ENCODE measurements at places on chromosomes 6 and 20.

DNA sequence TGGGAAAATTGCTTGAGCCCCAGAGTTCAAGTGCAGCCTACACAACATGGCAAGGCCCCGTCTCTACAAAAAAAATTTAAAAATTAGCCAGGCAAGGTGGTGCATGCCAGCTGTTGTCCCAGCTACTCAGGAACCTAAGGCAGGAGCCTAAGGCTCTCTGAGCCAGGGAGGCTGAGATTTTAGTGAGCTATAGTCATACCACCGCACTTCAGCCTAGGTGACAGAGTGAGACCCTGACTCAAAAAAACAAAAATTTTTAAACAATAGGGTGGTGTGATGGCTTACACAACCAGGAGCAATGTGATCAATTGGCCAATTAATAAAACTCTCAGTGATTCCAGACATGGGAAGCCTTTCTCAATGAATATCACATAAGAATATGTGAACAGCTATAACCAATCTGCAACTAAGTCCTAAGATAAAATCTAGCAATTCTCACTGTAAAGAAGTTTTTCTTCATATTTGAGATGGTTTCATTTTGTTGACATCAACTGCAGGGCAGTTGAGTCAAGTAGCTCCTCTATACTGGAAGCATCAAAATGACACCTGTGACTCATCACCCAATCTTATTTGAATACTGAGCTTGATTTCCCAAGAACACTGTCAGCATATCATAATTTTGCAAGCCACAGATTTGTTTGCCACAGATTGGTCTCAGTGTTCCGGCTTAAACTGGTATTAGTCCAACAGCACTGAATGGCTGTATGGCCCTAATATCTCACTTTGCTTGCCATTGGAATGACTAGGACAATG lies 169.0 kb upstream of the GJE1 start:
- H3K27me3 ChIP-seq = no peaks in the 10 kb centered on the region
- no peak for DNase-seq
- no peak overlapping the region for H3K27ac ChIP-seq

DNA sequence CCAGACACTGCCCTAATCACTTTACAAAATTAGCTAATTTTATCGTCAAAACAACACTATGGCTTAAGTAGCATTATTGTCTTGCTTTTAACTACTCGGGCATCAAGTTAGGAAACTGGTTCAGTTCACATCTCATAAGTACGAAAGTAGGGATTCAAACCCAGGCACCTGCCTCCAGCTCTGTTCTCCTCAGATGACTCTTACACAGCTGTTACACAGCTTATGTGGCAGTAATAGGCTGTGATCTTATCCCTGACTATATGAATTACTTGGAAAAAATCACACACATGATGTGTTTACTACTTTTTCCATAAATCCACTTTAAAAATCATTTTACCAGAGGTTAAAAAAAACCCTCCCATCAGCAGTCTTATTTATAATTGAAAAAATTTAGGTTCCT lies 389.2 kb upstream of the FLRT3 start:
- no peaks in the 10 kb centered on the region for H3K27me3 ChIP-seq
- no peaks in the 10 kb centered on the region for H3K4me1 ChIP-seq

DNA sequence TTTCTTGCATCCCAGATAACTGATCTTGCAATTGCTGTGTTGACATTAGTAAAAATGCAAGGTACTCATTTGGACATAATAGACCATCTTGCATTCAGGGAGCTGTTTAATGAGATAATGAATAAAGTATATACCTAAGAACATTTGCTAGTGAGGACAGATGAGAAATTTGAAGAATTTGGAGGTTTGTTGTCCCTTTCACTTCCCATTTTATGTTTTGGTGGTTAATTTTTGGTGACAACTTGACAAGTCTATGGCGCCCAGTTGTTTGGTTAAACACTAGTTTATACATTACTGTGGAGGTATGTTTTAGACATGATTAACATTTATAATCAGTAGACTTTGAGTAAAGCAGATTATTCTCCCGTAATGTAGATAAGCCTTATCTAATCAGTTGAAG lies 300.2 kb upstream of the SYNCRIP start:
- no peaks in the 10 kb centered on the region for H3K36me3 ChIP-seq
- no peak overlapping the region for H3K27ac ChIP-seq
- H3K4me3 ChIP-seq = no peak overlapping the region
- H3K4me1 ChIP-seq = no peaks in the 10 kb centered on the region
- DNase-seq = no peak
- H3K27me3 ChIP-seq = no peaks in the 10 kb centered on the region

- H3K4me1 ChIP-seq = no peaks in the 10 kb centered on the region
- DNase-seq = no peak
- no peaks in the 10 kb centered on the region for H3K27me3 ChIP-seq
- H3K27ac ChIP-seq = no peak overlapping the region
- H3K4me3 ChIP-seq = no peak overlapping the region
- H3K36me3 ChIP-seq = no peaks in the 10 kb centered on the region
These were observed 162.0 kb upstream of the SIM1 start for GRCh38 chr6:100626721-100627120.

DNA sequence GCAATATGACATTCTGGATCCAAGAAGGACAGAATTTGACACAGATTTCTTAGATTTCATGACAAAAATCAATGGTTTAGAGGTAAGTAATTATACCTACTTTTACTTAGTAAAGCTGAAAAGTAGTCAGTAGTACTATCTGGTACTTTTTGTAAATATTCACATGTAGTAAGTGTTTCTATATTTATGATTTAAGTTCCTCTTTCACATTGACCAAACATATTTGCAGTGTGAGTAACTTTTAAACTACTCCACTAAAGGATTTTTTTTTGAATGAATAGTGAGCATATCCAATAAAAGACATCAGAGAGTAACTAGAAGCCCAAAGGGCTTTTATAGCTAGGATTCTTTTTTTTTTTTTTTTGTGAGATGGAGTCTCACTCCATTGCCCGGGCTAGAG lies 60.8 kb downstream of the DNAH8 start:
- H3K4me3 ChIP-seq = no peak overlapping the region
- no peak overlapping the region for H3K27ac ChIP-seq
- H3K27me3 ChIP-seq = no peaks in the 10 kb centered on the region
- no peaks in the 10 kb centered on the region for H3K4me1 ChIP-seq
- DNase-seq = no peak
- no peaks in the 10 kb centered on the region for H3K36me3 ChIP-seq

DNA sequence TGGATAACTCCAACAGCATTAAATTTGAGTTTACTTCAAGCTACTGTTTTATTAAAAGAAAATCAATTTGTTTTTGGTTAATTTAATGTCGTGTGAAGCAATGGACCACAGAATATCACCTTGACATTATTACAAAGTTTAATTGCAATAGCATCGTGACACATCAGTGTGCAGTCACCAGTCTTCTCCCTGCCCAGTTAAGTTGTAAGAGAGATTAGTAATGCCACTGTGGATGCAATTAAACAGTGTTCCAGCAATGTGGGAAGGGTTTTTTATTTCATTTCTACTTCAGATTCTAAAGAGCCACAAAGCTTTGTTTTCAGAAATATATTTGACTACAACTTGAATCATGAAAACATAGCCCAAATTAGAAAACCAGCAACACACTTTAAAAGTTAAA lies 128.7 kb downstream of the SYNE1 start:
- H3K4me1 ChIP-seq = no peaks in the 10 kb centered on the region
- H3K27ac ChIP-seq = no peak overlapping the region
- no peak overlapping the region for H3K4me3 ChIP-seq

DNA sequence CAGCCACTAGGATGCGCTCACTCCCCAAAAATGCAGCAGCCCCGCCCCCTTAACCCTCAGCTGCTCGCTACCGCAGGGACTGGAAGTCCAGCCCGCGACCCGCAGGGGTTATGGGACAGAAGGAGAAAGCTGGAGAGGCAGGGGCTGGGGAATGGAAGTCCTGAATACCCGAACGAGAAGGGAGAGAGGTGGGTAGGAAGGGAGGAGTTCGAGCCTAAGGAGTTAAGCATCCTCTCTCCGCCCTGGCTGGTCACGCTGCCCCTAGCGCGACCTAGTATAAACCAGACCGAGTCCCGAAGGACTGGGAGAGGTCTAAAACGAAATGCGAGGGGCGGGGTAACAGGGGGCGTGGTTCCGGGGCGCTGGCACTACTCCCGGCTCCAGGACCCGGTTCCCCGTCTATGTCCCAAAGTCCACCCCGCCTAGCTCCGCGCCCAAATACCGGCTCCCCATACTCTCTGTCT lies 448 bp upstream of the DDAH2 start:
- H3K4me3 ChIP-seq = peak overlapping the region; percentile 81
- H3K27ac ChIP-seq = peak overlapping the region; percentile 64
- DNase-seq = peak; percentile 76
- H3K4me1 ChIP-seq = peaks cover 48% of the 10 kb centered on the region

- H3K27ac ChIP-seq = no peak overlapping the region
- no peak for DNase-seq
- H3K36me3 ChIP-seq = no peaks in the 10 kb centered on the region
- H3K4me1 ChIP-seq = peaks cover 36% of the 10 kb centered on the region
- no peak overlapping the region for H3K4me3 ChIP-seq
These were observed 15.9 kb downstream of the NT5E start for GRCh38 chr6:85465762-85466161.

DNA sequence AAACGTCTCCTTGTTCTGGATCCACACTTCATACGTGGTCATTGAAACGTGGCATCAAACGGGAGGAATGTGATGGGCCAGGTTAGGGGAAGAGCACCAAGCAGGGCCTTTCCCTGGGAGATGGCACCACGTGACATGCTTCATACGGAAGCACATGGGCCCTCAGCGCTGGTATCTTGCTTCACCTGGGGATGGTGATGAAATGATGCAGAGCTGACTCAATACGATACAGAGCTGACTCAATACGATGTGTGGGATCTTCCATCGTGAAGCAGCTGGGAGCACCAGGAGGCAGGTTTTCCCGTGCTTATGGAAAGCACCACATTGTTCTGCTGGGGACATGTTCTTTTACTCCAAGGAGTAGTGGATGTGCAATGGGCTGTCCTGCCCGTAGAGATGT lies 22.5 kb upstream of the TAGAP start:
- no peak overlapping the region for H3K4me3 ChIP-seq
- H3K36me3 ChIP-seq = no peaks in the 10 kb centered on the region
- no peak for DNase-seq
- no peaks in the 10 kb centered on the region for H3K27me3 ChIP-seq
- H3K4me1 ChIP-seq = peaks cover 36% of the 10 kb centered on the region
- H3K27ac ChIP-seq = no peak overlapping the region

- H3K4me3 ChIP-seq = no peak overlapping the region
- H3K4me1 ChIP-seq = peaks cover 24% of the 10 kb centered on the region
- no peak for DNase-seq
- H3K36me3 ChIP-seq = no peaks in the 10 kb centered on the region
- H3K27ac ChIP-seq = no peak overlapping the region
- H3K27me3 ChIP-seq = no peaks in the 10 kb centered on the region
These were observed 24.6 kb upstream of the GTSF1L start for GRCh38 chr20:43751167-43752050.

DNA sequence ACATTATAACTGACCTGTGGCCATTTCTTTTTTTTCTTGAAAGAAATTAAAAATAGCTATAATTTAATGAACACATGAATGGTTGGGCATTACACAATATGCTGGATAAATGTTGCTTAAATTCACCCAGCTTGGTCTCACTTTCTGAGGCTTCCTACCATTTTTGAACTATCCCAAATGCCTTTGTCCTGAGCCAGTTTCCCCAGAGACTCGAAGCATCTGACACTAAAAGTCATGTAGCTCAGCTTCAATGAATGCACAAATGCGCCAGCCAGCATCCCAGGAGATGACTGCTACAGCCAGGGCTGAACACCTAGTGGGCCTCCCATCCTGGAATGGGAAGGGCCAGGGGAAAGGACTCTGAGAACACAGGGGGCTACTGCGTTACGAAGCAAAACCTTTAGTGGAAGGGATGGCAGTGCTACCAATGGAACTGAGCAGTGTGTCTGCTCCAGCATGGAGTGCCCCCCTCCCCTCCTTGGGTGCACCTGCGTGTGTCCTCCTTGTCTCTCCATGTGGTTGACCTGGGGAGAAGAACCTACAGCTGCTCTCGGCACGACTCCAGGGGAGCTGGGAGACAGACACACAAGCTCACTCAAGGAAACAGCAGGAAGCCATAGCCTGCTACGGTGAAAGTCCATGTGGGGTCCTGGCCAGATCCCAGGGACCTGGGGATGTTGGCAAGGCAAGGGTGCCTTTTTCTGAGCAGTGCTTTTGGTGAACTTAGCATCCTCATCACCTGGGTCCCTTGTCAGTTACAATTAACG lies 60.9 kb downstream of the IRF4 start:
- H3K27me3 ChIP-seq = no peaks in the 10 kb centered on the region
- no peak overlapping the region for H3K4me3 ChIP-seq
- no peaks in the 10 kb centered on the region for H3K36me3 ChIP-seq
- no peak overlapping the region for H3K27ac ChIP-seq

All from CD8-positive, alpha-beta memory T cell (primary cell).